Retina (tissue), 1 donor: ENCODE measurements at places on chromosomes 7 and 10.

GRCh38 chr7:123594813-123595241 is 6.8 kb upstream of the ASB15 start:
- DNase-seq, result peak; percentile 56

GRCh38 chr7:47818796-47819606 is 129.3 kb downstream of the PKD1L1 start:
- peak; percentile 69 for DNase-seq

DNA sequence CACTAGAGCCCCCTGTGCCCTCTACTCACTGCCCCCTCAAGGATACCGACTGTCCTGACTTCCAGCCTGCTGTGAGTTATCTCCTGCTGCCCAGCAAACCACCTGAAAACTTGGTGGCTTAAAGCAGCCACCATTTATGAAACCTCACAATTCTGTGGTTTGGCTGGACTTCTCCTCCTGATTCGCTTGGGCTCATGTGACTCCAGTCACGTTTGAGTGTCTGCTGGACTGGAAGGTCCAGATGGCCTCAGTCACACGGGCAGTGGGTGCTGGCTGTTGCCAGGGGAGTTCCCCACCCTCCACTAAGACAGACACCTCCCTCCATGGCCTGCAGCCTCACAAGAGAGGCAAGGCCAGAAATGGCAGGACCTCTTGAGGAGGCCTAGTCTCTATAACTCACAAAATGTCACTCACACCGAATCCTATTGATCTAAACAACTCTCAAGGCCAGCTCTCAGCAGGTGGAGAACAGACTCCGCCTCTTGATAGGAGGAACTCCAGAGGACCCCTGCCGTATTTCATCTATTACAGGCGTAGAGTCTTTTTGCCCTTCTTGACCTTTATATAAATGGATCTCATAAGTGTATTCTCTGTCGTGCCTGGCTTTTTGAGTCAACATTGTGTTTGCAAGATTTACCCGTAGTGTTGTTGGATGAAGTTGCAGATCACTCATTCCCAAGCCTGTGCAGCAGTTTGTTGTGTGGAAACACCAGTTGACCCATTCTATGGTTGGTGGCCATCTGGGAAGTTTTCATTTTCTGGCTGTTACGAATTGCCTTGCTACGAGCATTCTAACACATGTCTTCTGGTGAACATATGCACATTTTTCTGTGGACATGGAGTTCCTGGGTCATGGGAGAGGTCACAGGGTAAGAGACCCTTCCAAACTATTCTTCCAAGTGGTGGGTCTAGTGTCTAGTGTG is 48.3 kb downstream of the ZMIZ1 start:
- DNase-seq, result no peak

- no peak for DNase-seq
Measured at GRCh38 chr7:149109969-149110368, 16.2 kb downstream of the ZNF425 start.

DNA sequence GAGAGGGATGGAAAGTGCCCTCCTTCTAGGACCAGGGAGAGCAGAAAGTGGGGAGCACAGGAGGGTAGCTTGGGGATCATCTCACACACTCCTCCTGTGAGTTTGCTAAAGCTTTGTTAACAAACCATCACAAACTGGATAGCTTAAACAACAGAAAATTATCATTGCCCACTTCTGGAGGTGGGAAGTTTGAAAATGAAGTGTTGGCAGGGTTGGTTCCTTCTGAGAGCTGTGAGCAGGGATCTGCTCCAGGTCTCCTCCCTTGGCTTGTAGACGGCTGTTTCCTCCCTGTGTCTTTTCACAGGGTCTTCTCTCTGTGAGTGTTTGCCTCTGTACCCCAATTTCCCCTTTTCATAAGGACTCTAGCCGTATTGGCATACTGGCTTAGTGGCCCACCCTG is 32.0 kb upstream of the CXCL12 start:
- no peak for DNase-seq

DNA sequence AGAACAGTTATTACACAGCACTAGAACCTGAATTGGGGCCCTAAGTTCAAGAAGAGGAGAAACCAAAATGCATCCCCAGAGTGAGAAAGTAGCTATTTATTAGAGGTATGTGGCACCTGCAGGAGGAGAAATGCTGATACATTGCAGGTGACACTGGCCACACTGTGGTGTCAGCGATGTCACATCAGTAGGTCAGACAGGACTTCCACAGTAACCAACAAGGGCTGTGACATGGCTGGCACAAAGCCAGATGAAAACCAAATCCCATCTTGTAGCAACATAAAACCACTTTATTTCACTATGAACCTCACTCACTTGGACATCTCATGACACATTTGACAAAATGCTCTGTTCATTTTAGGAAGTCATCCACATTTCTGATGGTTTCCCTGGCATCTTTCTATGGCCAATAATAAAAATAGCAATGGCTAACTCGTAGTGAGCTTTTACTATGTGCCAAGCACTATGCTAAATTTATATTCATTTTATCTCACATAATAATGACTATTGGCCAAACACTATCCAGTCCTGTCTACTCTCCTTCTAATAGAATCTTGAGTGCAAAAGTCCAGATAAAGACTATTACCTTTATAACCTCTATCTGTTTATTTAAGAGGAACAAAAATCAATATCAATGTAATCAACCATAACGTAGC is 154.2 kb downstream of the TSPAN12 start:
- DNase-seq, result no peak

- no peak for DNase-seq
Measured at GRCh38 chr10:84551437-84552120, 223.2 kb downstream of the CCSER2 start.

DNA sequence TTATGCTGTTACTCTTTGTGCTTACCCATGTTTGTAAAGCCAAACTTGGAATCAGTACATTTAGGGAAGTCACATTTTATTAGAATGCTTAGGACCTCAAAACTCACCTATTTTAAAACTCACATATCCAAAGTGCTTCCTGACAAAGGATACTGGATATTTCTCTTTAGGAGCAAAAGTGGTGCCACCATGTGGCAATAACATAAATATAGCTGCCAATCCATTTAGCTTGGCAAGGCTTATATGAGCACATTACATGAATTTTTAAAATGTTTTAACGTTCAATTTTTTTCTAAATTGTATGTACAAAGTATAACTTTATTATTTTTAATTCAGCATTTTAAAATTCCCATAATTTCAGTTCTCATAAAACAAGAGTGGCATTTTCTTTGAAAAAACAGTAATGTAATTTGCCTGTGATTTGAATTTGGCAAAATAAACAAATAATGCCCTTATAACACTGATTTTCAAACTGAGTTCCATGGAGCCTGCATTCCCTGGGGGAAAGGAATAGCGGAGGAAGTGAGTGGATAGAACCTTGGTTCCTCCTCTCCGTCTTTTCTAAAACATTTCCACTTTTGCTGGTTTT is 75.4 kb downstream of the HDAC9 start:
- peak; percentile 36 for DNase-seq
